ENCODE measurements at places on chromosomes 2 and 18.

DNA sequence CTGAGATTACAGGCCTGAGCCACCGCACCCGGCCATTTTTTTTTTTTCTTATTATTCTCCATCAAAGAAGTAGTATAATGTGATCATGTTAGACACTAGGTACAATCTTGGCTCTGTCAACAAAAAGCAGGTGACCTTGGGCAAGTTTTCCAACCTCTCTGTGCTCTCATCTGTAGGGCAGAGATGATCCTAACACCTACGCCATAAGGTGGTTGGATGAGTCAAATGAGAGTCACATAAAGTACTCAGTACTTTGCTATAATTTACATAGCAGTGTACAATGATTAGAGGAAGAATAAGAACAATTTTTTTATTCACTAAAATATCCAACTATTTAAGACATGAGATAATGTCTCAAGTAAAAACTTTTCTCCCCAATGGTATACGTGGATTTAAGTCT is 128.6 kb downstream of the TGIF1 start:
- DNase-seq = no peak

DNA sequence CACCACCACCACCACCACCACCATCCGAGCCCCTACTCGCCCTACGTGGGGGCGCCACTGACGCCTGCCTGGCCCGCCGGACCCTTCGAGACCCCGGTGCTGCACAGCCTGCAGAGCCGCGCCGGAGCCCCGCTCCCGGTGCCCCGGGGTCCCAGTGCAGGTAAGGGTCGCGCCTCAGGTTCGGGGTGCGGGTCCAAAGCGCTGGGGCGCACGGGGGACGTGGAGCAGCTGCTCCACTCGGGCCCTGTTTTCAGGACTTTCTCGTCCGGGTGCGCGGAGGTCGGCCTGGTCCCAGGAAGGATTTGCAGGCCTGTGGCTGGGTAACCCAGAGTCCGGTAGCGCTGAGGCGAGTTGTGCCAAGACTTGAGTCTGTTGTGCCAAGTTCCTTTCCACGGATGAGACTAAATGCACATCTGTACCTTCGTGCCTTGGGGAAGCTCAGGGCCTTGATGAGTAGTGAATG is 2.8 kb downstream of the GATA6 start:
- DNase-seq = no peak

- peak; percentile 36 for DNase-seq
Observed at GRCh38 chr18:21741562-21742314, 1.1 kb downstream of the MIB1 start.

- DNase-seq = peak; percentile 34
Observed at GRCh38 chr18:55732227-55733106, 144.5 kb upstream of the TCF4 start.

GRCh38 chr18:10410472-10411308 is 43.7 kb upstream of the APCDD1 start:
- DNase-seq = no peak

DNA sequence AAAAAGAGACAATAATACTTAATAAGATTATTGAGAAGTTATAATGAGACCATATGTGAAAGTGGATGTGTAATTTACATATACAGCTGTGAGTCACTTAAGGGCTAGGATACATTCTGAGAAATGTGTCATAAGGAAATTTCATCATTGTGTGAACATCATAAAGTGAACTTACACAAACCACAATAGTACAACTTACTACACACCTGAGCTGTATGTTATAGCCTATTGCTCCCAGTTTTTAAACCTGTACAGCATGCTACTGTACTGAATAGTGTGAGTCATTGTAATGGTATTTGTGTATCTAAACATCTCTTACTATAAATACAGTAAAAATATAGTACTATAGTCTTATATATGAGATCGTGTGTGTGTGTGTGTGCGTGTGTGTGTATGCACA is 1420.3 kb upstream of the PIK3C3 start:
- DNase-seq = no peak

- DNase-seq = no peak
Observed at GRCh38 chr2:234502285-234502918, 5.5 kb upstream of the ARL4C start.

GRCh38 chr2:224343226-224343625 is 58.7 kb downstream of the FAM124B start:
- no peak for DNase-seq

GRCh38 chr18:48456838-48457237 is 47.7 kb upstream of the ZBTB7C start:
- no peak for DNase-seq

- DNase-seq = no peak
Observed at GRCh38 chr2:59690849-59691248, 862.6 kb downstream of the BCL11A start.

GRCh38 chr2:74317701-74318100 is 25.5 kb downstream of the SLC4A5 start:
- DNase-seq = no peak

GRCh38 chr2:12201369-12201768 is 454.9 kb downstream of the LPIN1 start:
- DNase-seq = no peak

- no peak for DNase-seq
Observed at GRCh38 chr2:9844036-9844483, 786 bp downstream of the TAF1B start.

GRCh38 chr18:45015788-45016128 is 335.1 kb downstream of the SETBP1 start:
- DNase-seq = no peak

DNA sequence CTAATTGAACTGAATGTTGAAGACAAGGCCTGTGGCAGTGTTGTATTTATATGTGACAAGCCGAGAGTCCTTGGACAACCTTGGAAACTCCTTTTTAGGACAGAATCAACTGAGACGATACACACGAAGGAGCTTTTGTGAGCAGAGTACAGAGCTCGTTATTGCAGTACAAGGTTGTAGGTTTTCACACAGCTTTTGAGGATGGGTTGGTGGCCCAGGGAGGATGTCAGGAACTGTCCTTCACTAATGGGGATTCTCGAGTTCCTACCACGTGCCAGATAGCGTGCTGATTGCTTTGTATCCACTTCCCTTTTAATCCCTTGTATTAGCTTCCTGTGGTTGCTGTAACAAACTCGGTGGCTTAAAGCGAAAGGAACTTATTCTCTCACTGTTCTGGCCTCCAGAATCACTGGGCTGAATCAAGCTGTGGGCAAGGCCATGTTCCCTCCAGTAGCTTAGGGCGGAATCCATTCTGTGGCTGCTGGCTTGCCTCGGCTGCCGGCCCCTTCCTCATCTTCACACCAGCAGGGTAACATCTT is 20.2 kb downstream of the INPP4A start:
- DNase-seq = peak; percentile 28

- no peak for DNase-seq
Observed at GRCh38 chr2:120224256-120224655, 1.1 kb upstream of the TMEM185B start.

- no peak for DNase-seq
Observed at GRCh38 chr2:164523009-164523408, 98.3 kb downstream of the GRB14 start.

DNA sequence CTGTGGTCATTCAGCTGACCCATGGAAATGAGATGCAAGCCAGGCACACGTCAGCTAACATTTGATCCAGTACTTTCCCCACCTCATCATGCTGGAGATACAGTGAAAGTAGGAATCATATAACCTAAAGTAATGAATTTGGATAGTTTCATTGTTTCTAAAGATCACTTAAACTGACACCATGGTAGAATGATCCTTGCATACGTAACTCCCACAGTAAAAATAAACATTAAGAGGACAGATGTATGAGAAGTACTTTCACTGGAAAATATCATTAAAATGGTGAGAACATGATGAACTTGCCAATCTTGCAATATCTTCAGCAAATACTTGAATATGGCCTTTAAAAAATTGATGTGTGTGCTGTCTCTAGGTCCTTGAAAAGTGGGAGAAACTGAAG is 85.4 kb downstream of the MAIP1 start:
- no peak for DNase-seq

GRCh38 chr2:68193144-68193543 is 35.5 kb downstream of the PNO1 start:
- DNase-seq = no peak

DNA sequence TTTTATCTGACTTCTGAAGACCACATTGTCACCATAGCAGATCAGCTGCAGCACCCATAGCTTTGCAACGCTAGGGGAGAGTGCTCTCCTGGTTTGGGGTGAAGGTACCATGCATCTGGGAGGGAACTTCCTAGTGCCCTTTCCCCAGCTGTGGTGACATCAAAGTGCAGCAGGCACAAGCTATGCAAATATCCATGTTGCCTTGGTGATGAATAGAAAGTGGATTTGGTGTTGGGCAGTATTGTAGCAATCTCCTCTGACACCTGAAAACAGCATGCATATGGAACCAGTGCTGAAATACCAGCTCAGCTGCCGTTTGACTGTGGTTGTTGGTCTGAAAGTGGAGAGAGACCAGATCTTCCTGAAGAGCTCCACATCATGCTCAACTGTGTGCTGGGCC is 37.1 kb downstream of the BCL2L11 start:
- DNase-seq = no peak

DNA sequence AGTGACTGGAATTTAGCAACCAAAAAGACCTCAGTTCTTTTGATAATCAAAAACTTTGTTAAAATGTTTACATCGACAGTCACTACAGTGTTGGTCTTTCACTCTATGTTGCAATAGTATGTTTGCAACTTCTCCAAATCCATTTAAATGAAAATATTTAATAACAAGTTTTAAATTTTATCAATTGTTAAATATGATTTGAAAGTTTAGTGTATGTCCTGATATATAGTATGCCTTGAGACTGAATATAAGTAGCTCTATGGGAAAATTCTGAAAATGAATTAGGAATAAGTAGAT is 109.9 kb downstream of the ANKRD44 start:
- DNase-seq = no peak

GRCh38 chr2:68196120-68196716 is 38.5 kb downstream of the PNO1 start:
- peak; percentile 45 for DNase-seq

GRCh38 chr2:239078128-239078924 is 230.4 kb downstream of the TWIST2 start:
- no peak for DNase-seq

DNA sequence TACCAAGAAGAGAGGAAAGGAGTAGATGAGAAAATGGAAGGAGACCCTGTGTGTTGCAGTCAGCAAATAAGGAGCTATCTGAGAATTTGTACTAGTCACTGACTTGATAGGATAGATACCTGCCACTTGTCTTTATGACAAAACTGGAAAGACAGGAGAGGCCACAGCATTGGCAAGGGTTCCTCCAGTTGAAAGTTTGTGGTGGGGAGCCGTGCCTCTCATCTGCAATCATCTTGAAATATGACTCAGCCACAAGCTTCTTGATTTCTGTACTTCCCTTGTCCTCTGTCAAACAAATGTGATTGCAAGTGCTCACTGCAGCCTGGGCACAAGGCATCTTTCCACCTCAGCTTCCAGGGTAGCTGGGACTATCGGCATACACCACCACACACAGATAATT is 99.1 kb downstream of the GREB1L start:
- DNase-seq = no peak

- DNase-seq = peak; percentile 85
Observed at GRCh38 chr2:235518322-235519090, 24.7 kb downstream of the AGAP1 start.

DNA sequence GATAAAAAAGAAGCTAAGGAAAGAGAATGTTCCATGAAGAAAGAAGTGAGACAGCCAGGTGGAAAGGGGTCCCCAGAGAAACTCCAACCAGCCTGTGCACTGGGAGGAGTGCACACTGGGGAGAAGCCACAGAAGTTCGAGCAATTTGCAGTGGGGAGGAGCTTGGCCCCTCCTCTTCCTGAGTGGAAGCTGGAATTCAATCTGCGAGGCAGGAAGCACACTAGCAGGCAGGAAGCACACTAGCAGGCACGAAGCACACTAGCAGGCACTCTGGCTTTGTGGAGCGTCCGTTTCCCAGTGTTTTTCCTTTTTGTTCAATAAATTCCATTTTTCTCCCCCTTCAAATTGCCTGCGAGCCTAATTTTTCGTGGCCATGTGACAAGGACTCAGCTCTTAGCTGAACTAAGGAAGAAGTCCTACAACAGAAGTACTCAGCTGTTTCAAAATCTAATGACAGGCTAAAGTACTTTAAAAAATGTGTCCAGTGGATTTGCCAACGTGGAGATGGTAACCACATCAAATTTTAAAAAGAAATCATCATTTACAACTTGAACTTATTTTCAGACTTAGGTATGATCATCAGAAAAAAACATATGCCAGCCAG is 21.4 kb upstream of the SPIRE1 start:
- DNase-seq = peak; percentile 82

DNA sequence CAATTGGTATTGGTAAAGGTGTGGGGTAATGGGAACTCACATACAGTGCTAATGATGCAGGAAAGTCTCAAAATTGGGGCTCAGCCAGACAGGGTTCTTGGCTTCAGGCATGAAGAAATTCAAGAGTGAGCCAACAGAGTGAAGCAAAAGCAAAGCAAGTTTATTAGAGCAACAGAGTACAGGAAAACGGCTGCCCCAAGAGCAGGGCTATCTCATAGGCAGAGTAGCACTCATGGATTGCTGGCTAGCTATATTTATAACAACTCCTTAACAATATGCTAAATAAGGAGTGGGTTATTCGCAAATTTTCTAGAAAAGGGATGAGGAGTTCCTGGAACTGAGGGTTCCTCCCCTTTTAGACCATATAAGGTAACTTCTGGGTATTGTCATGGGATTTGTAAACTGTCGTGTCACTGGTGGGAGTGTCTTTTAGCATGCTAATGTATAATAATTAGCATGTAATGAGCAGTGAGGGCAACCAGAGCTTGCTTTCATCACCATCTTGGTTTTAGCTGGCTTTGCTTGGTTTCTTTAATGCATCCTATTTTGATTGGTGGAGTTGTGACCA is 233.8 kb upstream of the NOL4 start:
- DNase-seq = no peak

- no peak for DNase-seq
Observed at GRCh38 chr2:37602702-37603101, 68.7 kb downstream of the CDC42EP3 start.

DNA sequence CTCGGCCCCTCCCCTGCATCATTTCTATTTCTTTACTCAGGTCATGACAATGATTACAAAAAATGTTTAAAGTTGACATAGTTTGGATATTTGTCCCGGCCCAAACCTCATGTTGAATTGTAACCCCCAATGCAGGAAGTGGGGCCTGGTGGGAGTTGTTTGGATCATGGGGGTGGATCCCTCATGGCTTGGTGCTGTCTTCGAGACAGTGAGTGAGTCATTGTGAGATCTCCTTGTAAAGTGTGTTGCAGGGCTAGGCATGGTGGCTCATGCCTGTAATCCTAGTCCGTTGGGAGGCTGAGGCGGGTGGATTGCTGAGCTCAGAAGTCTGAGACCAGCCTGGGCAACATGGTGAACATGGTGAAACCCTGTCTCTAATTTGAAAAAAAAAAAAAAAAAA is 9.2 kb upstream of the MAP4K4 start:
- no peak for DNase-seq

GRCh38 chr18:66105016-66105415 is 354.2 kb downstream of the CDH7 start:
- DNase-seq = no peak

GRCh38 chr2:158778243-158778642 is 16.9 kb upstream of the DAPL1 start:
- no peak for DNase-seq

- DNase-seq = no peak
Observed at GRCh38 chr2:133241224-133241571, 327.1 kb downstream of the NCKAP5 start.

- DNase-seq = no peak
Observed at GRCh38 chr18:8869696-8870095, 164.3 kb downstream of the MTCL1 start.

GRCh38 chr2:12847694-12848575 is 131.2 kb downstream of the TRIB2 start:
- no peak for DNase-seq

- DNase-seq = no peak
Observed at GRCh38 chr2:120448961-120449810, 103.2 kb downstream of the INHBB start.
